ENCODE measurements at places on chromosomes 4 and X. TPM values are rescaled to one million over a fixed set of nuclear protein-coding genes. Genes with fewer than 3 reads are reported as not detected.

DNA sequence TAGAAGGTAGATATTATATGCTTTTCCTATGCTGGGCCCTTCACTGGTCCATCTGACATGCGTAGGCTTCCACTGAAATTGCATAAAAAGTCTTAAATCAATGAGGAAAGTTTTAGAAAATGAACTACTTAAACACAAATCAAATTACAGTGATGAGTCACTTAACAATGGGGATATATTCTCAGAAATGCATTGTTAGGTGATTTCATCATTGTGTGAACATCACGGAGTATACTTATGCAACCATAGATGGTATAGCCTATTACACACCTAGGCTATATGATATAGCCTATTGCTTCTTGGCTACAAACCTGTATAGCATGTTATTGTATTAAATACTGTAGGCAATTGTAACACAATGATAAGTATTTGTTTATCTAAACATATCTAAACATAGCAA, 10.3 kb downstream of the STAP1 start:
- no peaks in the 10 kb centered on the region for H3K36me3 ChIP-seq
- no peaks in the 10 kb centered on the region for H3K27me3 ChIP-seq
- H3K4me3 ChIP-seq: no peak overlapping the region
- DNase-seq: no peak
- no peak overlapping the region for H3K27ac ChIP-seq

- H3K4me1 ChIP-seq: no peaks in the 10 kb centered on the region
- H3K4me3 ChIP-seq: no peak overlapping the region
- no peak for DNase-seq
- H3K27ac ChIP-seq: no peak overlapping the region
Measured at GRCh38 chrX:134676436-134676835, 18.2 kb upstream of the PLAC1 start.

DNA sequence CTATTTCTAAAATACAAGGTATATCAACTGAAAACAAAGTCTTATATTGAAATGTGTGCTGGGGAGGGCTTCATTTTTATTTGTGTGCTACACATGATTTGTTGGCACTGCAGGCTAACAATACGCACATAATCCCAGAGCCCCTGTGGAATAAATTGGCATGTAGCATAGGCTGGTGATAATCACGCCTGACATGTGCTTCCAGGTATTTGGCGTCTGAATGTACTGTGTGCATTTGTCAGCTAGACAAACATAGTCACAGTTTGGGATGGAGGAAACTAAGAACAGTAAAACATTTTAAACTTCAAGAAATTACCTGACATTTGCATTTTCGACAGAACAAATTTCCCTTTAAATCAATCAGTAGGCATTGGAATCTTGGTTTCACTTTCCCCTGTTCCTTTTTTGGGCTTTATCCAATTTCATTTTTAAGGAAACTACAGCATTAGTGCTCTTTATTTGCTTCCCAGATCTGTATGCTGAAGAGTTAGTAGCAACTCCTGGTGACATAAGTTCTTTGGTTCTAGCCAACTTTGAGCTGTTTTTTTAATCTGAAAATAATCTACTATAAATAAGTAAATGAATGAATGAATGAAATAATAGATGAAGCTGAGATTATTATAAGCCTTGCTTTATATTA, 472.3 kb downstream of the PDHA2 start:
- no peaks in the 10 kb centered on the region for H3K27me3 ChIP-seq
- H3K36me3 ChIP-seq: no peaks in the 10 kb centered on the region
- no peak for DNase-seq

GRCh38 chrX:56600141-56600540, 36.7 kb downstream of the UBQLN2 start:
- no peak overlapping the region for H3K27ac ChIP-seq
- no peaks in the 10 kb centered on the region for H3K27me3 ChIP-seq
- peaks cover 11% of the 10 kb centered on the region for H3K36me3 ChIP-seq
- no peak overlapping the region for H3K4me3 ChIP-seq

DNA sequence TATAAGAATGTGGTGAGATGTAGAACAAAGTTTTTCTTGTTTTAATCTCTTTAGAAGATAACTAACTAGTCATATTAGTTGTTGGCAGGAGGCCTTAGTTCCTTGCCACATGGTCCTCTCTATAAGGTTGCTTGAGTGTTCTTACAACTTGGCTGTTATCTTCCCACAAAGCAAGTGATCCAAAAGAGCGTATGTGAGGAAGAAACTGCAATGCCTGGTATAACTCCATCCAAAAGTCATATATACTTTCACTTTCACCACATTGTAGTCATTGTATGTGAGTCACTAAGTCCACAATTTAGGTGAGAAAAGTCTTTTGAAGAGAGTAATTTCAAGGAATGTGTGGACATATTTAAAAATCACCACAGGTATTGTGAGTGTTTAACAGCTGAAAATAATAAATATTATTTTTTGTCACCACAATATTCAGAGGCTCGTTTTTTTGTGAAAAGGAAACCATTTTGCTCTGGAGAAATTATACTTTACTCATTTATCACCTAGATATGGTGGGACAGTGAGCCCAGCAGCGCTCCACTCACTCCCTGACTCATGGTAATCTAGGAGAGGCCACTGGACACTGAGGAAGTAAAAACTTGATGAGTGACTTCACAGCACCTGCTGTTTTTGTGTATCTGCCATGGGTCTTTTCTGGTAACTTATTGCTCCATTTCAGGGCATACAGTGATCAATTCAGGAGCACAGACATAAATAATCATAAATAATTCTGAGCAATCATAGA, 369.4 kb upstream of the NDST3 start:
- no peak overlapping the region for H3K27ac ChIP-seq
- no peak overlapping the region for H3K4me3 ChIP-seq
- DNase-seq: no peak
- H3K27me3 ChIP-seq: no peaks in the 10 kb centered on the region
- no peaks in the 10 kb centered on the region for H3K36me3 ChIP-seq
- H3K4me1 ChIP-seq: no peaks in the 10 kb centered on the region

GRCh38 chr4:11223311-11223710, 205.4 kb downstream of the HS3ST1 start:
- no peak for DNase-seq
- H3K36me3 ChIP-seq: no peaks in the 10 kb centered on the region
- no peak overlapping the region for H3K27ac ChIP-seq
- no peak overlapping the region for H3K4me3 ChIP-seq

CENPVL2 gene
- polyA plus RNA-seq: not detected

INTU gene
- polyA plus RNA-seq: not detected

NWD2 gene
- not detected for polyA plus RNA-seq

BMP3 gene
- 0.86 TPM for polyA plus RNA-seq
